Effector CD4-positive, alpha-beta T cell (primary cell): ENCODE measurements at places on chromosomes 11 and 22.
A peak's percentile ranks its signal among the peaks of the same experiment; 100 is the strongest.

- DNase-seq = no peak
Measured at GRCh38 chr11:285894-286220, 3.1 kb upstream of the PGGHG start.

DNA sequence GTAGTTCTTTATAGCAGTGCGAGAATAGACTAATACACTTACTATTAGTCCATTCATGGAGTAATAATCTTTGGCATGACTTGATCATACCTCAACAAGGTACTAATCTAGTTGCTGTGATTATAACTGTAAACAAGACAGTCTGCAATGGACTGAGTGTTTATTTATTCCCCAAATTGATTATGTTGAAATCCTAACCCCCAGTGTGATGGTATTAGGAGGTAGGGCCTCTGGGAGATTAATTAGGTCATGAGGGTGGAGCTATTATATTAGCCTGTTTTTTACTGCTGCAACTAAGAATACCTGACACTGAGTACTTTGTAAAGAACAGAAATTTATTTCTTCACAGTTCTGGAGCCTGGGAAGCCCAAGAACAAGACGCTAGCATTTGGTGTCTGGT, 30.9 kb upstream of the CSNK2A3 start:
- no peak for DNase-seq

DNA sequence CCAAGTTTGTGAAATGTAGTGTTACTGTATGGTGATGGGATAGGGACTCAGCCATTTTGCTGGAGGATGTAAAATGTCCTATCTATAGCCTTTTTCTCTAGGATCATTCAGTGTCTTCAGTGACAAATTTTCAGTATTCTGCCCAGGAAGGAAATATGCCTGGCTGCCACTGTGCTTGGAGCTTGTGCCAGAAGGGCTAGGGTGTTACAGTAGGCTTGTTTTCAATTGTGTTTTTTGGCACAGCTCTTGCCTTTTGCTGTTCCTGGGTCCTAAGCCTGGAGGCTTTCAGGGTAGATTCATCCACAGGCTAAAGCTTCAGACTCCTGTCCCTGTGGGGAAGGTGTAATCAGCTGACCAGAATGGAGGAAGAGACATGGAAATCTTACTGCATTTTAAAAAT, 22.0 kb upstream of the PHOX2A start:
- no peak for DNase-seq

- DNase-seq = no peak
Measured at GRCh38 chr11:47340980-47341775, 11.3 kb downstream of the MYBPC3 start.

DNA sequence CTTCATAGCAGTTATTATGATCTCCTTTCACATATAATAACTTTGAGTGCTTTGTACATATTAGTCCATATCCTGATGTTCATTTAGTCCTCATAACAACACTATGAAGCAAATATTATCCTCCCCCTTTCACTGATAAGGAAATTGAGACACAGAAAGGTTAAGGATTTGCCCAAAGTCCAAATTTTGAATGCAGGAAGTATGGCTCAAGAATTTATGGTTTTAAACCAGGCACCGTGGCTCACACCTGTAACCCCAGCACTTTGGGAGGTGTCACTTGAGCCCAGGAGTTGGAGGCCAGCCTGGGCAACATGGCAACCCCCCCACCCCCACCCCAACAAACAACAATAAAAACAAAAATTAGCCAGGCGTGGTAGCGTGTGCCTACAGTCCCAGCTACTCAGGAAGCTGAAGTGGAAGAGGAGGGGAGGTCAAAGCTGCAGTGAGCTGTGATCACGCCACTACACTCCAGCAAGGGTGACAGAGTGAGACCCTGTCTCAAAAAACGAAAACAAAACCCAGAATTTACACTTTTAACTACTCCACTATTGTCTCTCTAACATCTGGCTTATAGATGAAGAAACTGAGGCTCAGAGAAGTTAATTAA, 8.6 kb downstream of the CCDC34 start:
- DNase-seq = no peak

DNA sequence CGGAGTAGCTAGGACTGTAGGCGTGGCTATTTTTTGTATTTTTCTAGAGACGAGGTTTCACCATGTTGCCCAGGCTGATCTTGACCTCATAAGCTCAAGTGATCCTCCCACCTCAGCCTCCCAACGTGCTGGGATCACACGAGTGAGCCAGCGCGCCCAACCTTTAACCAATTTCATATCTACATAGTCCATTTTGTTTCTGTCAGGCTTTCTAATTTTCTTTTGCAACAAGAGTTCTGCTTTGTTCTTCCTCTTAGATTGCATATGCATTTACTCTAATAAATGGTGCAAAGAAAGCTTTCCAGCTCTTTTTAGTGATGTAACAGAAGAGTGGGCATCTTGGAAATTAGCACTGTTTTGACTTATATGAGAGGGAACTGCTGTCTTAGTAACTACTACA, 13.3 kb downstream of the RTN3 start:
- no peak for DNase-seq

DNA sequence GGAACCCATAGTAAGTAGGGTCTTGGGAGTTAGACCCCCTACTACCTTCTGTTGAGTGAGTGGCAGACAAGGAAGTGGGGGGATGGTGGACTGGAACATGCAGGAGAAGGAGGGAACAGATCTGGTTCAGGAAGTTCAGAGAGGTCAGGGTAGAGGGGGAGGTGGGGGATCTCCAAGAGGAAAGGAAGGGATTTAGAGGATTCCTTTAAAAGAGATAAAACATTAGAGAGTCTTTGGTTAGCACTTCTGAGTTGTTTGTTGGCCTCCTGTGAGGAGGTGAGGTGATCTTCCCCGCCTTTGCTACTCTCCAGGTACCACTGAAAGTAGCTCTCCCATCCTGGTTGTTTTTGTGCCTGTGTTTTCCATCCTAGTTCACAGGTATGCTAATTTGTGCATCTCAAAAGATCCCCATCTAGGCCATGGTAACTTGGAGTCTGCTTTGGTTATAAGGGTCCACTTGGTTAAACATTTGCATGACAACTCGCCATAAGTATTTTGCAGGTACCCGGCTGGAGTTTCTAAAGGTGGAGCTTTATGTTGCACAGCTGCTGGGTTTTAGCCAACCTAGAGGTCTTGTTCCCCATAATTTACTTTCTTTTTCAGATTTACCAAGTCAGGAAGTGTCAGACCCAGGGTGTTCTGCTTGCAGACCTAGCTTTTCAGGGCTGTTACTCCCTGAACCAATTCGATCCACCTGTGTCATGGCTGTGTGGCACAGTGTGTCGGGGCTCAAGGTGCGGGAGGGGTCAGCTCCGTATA, 79.3 kb upstream of the SORL1 start:
- no peak for DNase-seq

DNA sequence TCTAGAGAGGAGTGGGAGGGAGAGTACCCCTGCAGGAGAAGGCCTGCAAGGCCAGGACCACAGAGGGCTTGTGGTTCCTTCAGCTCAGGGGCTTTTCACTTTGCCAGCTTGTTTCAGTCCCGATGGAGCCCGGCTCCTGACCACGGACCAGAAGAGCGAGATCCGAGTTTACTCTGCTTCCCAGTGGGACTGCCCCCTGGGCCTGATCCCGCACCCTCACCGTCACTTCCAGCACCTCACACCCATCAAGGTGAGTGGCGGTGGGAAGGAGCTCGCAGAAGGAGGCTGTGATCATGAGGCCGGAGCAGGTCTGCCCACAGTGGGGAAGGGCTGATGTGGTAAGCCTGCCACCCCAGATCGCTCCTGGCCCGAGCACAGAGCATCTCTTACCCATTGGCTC, 13.5 kb downstream of the ACP2 start:
- no peak for DNase-seq

DNA sequence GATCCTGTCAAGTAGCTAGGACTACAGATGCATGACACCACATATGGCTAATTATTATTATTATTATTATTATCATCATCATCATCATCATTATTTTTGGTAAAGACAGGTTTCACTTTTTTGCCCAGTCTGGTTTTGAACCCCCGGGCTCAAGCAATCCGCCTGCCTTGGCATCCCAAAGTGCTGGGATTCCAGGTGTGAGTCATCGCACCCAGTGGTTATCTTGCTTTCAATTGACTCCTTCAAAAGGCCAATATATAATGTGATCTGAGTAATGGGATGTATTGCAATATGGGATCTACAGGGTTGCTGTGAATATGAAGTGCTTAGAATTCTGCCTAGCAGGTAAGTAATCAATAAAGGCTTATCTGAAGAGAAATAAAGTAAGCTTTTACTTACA, 221.2 kb downstream of the SBF2 start:
- no peak for DNase-seq

GRCh38 chr11:112440518-112440917, 179.9 kb upstream of the PLET1 start:
- DNase-seq = no peak

- no peak for DNase-seq
Measured at GRCh38 chr22:44057401-44057987, 33.4 kb downstream of the PARVB start.

DNA sequence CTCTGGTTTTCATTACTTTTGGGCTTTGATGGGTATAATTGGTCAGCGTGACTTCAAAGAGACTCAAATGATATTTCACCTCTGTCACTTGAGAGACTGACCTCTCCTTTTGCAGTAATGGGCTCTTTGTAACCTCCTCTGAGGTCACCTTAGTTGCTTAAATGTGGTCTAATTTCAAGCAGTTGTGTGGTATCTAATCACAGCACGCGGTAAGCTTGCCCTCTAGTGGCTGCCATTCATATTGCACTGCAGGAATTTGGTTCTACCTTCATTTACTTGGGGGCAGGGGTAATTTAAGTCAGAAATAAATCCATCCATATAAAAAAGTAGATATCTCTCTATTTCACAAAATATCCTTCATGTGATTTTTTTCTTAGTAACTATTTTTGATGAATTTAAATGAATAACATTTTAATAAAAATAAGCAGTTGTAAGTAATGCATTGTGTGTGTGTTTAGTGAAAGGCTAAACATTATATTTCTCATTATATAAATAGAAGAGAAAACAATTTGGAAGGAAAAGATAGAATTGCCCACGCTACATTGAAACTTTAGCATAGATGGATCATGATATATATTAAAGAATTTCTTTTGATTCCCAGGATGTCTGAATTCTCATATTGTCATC, 55.0 kb upstream of the ANO3 start:
- DNase-seq = peak; percentile 8

GRCh38 chr11:92455210-92455790, 230.7 kb downstream of the FAT3 start:
- no peak for DNase-seq

DNA sequence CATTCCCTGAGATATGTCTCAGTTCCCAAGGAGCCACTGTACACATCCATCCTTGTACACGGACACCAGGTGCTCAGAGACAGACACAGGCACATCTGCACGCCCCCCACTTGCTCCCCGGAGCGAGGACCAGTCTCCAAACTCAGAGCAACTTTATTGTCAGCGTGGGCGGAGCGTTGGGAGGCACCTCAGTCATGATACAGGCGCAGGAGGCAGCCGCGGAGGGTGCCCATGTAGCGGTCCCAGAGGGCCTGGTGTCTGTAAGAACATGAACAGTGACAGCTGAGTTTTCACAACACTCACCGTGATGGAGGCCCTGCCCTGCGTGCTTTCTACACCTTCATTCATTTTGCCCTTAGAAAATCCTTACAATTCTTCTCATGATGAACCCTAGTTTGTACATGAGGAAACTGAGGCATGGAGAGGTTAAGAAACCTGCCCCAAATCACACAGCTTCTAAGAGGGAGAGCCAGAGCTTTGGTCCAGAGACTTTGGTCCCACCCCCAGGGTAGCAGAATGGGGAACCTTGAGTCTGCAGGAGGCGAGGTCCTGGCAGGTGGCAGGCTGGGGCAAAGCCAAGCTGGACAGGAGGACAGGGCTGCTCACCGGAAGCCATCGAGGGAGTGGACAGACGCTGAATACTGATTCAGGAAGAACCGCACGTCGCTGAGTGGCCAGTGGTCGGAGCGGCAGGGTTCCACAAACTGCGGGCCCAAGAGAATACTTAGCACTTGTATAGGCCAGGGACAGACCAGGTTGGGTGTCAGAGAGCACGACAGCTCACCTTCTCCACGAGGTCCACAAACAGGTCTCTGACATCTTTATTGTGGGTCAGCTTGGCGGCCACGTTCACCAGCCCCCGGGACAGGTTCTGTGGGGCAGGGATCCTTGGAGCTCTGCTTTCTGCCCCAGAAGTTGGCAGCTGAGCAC, 4.2 kb downstream of the FIBP start:
- no peak for DNase-seq

DNA sequence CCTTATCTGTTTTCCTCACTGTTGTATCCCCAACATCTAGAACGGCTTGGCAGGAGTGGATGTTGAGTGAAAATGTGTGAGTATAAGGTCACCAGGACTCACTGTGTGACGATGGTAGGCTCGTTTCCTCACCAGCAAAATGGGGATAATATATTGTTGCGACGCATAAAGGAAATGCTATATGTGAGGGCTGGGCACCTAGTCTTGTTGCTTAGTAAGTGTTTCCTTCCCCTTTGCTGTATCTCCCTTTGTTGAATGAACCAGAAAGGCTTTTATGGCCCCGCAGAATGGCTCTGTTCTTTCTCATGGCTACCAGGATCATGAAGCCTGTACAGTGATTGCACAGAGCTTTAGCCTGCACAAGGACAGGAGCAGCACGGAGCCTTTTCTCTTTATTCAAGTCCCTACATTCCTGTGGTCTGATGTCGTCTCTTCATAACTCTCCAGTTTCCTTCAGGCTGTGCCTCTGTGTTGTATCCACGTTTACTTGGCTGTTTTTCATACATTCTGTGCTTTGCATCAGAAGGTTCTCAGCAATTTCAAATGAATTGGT, 5.4 kb downstream of the TNRC6B start:
- DNase-seq = no peak

GRCh38 chr22:45316796-45317526, 7.2 kb downstream of the FAM118A start:
- DNase-seq = no peak

DNA sequence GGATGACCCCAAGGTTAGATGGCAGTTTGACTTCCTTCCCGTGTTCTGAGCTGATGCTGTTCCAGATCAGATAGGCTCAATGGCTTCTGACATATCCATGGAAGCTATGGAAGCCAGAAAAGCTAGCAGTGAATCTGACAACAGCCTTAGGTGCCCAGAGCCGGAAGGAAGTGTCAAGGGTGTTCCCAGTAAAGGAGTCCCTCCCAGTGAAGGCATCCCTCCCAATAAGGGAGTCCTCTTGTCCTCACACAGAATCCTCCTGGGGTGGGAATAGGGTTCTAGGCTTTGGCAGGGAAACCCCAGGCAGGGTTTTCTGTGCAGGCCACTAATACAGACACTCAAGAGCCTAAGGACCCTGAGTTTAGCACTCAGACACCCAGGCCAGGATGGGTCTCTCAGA, 47.0 kb upstream of the ISX start:
- no peak for DNase-seq

GRCh38 chr22:26476705-26477340, 6.8 kb downstream of the HPS4 start:
- DNase-seq = no peak

GRCh38 chr11:24521601-24522000, 24.7 kb downstream of the LUZP2 start:
- no peak for DNase-seq

DNA sequence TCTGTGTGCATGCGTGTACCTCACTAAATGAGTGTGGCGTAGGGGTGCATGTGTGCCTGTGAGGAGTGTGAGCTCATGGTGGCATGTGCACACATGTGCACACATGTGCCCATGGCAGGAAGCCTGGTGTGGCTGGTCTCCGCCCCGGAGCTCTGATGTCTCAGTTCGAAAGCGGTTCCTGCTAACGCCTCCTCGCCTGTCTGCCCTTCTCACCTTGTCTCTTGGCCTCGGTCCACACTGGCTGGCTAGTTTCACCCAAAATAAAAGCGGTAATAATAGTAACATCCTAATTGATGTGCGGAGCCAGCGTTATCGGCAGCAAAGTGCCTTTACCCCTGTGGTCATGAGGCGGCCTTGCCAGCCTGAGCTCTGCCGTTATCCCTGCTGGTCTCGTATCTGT, 1190.4 kb downstream of the BRD1 start:
- no peak for DNase-seq
